Right ventricle myocardium superior (tissue), 1 donor: ENCODE measurements at places on chromosomes 12 and 14.

DNA sequence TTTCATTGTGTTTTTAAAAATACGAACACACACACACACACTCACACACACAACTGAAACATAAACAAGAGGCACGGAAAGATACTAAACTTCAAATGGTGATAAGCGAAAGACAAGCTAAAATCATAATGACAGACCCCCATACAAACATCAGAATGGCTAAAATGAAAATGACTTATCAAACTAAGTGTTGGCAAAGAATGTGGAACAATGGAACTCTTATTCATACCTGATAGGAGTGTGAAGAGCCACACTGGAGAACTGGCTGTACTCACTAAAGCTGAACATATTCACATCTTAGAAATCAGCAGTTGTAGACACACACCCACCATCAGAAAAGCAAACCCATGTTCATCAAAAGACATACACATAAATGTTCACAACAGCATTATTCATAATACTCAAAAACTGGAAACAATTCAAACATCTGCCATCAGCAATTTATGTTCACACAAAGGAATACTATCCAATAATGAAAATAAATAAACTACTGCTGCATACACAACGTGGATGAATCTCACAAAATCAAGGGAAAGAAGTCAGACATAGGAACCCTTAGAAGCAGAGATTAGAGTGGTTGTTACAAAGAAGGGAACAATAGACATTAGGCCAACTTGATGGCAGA lies 11.8 kb downstream of the STXBP6 start:
- no peak for DNase-seq

GRCh38 chr14:23829736-23830471 lies 123.7 kb upstream of the DHRS4 start:
- no peak for DNase-seq

DNA sequence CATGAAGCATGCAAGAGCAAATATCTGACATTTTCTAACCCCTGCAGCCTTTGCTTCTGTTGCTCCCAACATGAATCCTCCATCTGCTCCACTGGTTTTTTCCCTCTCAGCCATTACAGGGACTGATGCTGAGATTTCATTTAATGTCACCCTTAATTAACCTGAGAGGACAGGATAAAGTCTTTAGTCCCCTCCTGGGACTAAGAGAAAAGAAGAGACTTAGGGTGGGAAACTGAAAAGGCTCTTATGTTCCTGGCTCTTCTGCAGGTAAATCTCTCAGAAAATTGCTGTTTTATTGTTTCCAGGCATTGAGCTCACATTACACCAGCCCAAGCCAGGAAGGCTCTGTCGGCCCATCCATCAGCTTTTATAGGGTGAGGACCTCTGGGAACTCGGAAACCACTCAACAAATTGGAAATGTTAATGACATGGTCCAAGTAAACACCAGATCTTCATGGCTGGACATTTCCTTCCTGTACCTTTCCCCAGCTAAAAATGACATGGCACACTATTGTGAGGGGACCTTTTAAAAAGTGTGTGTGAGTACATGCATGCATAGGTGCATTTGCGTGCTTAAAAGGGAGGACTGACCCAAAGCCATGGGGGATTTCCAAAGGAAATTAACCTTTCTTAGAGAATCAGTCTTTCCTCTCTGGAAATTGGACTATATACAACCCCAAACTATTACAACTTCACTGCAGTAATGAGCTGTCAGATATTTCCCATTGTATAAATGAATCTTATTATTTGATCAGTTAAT lies 408.1 kb upstream of the TMTC1 start:
- DNase-seq: no peak

- no peak for DNase-seq
Measured at GRCh38 chr12:90074086-90074485, 365.4 kb upstream of the ATP2B1 start.

- no peak for DNase-seq
Measured at GRCh38 chr14:71498212-71498611, 434.0 kb upstream of the RGS6 start.

- DNase-seq: peak; percentile 66
Measured at GRCh38 chr12:131928080-131928710, 881 bp upstream of the PUS1 start.

GRCh38 chr12:95573951-95574576 lies 22.8 kb upstream of the USP44 start:
- no peak for DNase-seq
